ENCODE measurements at places on chromosomes 11 and 22.

DNA sequence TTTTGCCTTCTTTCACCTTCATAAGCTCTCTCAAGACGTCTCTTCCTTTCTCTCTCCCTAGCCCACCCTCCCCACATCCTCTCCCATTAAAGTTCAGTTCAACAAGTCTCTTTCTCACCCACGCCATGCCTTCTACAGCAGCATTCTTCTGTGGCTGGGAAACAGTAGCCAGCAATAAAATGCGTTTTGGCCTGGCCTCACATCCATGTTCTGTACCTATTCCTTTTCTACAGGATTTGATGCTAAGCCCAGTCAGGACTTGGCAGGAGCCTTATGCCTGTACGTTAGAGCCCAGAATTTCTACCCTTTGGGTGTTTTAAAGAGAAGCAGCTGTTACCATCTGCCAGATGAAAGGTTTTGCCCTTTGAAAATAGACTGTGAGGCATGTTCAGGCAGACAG is 7.1 kb upstream of the CD44 start:
- DNase-seq = no peak

- no peak for DNase-seq
Observed at GRCh38 chr11:120880498-120881175, 143.3 kb upstream of the TBCEL start.

DNA sequence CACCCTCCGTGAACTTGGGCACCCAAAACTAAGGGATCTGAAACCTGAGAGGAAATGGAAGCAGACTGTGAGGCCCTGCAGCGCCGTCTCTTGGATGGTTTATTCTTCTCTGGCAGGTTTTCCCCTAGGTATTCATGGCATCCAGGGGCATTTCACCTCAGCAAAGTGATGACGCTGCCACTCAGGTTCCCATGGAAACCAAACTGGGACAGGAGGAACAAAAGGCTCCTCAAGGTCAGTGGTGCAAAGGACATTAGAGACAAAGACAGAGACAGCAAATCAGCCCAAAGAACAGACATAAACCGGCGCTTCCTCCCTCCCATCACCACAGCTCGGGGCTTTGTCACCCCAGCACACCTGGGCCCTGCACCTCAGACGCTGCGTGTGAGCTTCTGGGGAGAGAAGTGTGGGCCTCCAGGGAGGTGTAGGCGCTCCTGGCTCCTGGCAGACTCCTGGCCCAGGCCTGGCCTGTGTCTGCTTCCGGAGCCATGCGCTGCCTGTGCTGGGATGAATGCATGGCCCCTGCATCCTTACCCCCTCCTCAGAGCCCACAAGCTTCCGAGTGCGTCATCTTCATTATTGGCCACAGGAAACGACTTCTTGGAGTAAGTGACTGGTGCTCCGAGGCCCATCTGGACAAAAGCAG is 5.9 kb downstream of the TP53AIP1 start:
- no peak for DNase-seq

DNA sequence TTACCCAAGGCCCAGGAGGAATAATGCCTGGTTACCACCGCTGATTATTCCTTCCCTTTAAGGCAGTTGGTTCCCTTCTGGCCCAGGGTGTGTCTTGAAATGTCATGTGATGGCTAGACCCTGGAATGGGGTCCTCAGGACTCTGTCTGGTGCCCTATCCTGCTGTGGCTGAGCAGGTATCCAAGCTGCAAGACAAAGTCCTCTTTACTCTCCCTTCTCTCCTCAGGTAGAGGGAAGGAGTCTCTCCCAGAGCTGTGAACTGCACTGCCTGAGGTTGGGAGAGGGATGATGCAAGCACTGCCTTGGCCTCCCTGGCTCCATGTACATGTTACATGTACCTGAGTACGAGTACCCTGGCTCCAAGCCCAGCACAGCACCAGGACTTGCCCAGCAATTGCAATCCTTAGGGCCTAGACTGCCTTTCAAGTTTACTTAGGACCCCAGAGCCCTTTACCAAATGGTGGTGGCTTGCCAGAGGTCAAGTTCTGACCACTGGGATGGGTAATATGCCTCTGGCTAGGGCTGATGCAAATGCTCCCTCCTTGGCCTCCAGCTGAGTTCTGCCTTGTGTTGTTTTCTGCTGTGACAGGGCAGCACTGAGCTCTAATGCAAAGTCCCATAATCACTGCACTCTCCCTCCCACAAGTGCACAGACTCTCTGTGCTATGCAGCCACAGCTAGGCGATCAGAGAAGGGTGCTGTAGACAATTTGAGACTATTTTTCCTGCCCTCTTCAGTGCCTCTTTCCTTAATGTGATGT is 20.7 kb upstream of the AQP11 start:
- no peak for DNase-seq

GRCh38 chr11:96388891-96389719 is 607 bp downstream of the CCDC82 start:
- DNase-seq = no peak

- DNase-seq = no peak
Observed at GRCh38 chr11:10461276-10461790, 6.3 kb downstream of the AMPD3 start.

DNA sequence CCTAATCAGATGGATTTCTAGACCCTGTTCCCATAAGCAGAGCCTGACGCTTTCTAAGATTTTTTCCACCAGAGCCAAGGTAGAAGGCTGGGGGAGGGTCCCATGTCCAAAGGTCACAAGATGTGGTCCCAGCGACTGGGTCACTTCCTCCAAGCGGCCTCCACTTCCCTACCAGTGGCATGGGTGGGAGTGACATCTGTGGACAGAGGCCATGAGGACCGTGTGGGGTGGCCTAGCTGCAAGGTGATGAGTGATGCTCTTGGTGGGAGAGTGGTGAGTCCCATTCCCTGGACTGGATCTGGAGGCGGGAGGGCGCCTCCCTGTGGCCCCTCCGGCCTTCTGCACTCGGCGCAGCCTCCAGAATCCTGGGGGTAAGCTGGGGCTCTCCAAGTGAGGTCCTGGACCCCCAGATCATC is 32.4 kb upstream of the PRR5 start:
- DNase-seq = no peak

DNA sequence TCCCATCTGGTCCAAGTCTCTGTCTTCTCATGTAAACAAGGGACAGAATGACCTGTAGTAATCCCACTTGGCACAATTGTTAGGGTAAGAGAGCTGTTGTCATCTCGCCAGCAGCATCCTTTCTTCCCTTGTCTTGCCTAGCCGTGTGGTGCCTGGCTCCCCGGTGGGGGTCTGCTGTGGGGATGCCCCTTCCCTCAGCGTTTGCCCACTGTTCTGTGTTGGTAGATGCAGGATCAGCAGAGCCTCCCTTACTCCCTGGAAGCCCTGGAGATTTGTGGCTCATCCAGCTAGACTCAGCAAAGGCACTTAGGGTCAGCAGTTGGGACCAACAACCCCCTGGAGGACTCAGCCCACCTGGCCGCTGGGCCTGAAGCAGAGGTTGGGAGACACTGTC is 13.0 kb downstream of the ACO2 start:
- DNase-seq = no peak

DNA sequence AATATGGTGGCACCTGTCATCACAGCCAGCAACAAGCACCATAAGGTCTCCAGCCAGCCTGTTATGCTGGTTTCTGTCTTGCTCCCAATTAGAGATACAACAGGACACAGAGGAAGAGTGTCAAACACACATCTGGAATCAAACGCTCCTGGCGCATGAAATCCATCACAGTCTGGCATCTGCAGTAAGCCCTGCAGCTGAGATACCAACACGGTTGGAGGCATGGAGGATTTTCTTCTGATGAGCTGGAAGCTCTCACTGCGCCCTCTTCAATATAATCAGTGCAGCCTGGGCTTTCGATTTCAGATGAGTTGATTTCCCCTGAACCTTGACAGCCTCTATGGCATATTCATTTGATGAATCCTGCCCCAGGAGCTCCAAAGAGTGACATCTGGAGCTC is 27.8 kb upstream of the CARS1 start:
- no peak for DNase-seq

DNA sequence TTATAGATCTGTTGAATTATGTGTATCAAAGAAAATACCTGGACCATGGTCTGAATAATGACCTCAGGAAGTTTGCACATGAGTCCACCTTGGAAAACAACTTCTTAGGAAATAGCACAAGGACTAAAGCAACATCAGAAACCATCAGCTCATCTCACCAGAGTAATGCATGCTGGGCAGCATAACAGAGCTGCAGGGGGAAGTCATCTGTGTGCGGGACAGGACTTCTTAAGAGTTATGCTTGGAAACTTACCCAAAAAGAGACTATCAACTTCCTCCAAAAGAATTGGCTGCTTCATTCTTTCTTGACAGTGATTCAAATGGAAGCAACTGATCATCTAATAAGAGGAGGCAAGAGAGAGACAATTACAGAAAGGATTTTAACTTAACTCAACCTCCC is 2.5 kb downstream of the OR56B4 start:
- no peak for DNase-seq

DNA sequence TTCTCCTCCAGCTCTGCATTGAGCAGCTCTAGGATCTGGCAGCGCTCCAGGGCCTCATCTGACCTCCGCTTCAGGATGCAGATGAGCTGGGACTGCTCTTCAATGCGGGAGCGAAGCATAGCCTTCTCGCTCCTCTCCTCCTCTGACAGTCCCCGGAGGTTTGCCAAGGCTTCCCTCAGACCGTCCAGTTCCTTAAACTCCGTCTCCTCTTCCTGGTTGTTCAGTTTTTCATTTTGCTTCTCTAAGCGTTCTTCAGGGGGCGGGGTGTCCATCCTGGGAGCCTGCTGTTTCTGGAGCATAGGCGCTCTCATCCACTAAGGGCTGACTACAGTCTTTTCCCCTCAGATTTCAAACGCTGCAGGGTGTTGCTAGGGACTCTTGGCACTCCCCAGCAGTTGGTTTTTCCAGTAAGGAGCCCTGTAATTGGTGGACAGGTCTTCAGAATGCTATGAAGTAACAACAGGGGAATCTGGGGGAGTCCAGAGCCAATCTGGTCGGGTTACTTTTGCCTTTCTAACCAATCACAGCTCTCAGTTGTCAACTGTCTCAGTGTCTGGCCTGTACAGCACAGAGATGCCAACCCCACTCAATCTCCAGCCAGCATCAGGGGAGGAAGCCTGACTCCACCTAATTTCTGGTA is at the start of gene CCDC89:
CCDC89 (minus strand) TSS at position 376 of the 640 bp plus-strand sequence; CDS start at position 311, 65 bp downstream.
- DNase-seq = no peak

GRCh38 chr11:65487467-65488272 is 11.2 kb upstream of the MALAT1 start:
- DNase-seq = no peak

DNA sequence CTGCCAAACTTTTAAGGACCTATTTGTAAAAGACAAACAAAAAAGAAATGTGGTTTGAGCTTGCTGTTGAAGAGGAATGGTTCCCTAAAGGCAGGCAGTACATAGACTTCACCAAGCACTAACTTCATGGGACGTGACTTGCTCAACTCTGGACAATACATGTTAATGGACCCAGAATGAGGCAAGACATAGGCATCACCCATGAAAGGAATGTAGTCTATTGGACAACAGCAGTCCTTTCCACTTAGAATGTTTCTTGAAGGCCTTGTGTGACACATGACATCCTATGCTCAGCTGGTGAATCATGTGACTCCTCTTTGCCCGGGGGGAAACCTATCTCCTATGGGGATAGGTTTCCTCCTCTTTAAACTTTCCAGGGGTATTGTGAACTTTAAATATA is 246.4 kb upstream of the BLID start:
- no peak for DNase-seq

DNA sequence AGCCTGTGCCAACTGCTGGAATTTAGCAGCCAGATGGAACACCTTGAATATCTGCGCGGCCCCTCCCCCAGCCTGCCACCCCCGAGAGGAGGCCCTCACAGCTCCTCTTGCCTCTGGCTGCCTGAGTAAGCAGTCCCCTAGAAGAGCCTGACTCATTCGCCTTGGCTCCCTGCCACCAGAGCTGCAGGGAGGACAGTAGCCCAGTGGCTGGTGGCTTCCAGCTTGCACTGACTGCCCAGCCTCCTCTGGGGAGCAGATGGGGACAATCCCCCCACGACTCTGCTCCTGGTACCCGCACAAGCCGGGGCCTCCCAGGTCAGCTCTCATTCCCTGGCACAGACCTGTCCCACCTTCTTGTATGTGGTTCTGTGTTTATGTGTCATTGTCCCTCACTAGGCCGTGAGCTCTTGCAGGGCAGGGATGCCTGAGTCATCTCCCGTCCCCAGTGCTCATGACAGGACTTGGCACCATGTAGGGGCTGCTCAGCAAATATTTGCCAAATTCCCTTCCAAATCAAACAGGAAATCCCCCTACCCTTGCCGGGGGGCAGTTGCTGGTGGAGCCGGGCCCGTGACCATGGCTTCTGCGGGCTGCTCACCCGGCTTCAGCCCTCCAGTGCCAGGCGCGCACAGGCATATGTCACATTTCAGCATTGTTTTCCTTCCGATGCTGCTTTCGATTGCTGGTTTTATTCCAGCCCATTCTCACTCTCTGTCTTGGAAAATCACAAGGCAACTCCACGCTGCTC is 43.6 kb downstream of the CACNG2 start:
- peak; percentile 3 for DNase-seq

- no peak for DNase-seq
Observed at GRCh38 chr22:40040927-40041326, 46.2 kb downstream of the FAM83F start.

DNA sequence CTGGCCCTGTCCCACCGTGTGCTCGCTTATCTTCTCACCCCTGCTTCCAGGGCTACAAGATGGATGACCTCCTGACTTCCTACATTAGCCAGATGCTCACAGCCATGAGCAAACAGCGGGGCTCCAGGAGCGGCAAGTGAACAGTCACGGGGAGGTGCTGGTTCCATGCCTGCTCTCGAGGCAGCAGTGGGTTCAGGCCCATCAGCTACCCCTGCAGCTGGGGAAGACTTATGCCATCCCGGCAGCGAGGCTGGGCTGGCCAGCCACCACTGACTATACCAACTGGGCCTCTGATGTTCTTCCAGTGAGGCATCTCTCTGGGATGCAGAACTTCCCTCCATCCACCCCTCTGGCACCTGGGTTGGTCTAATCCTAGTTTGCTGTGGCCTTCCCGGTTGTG is 86.5 kb downstream of the MYO7A start:
- no peak for DNase-seq

GRCh38 chr11:47242596-47243192 is 5.9 kb downstream of the ACP2 start:
- no peak for DNase-seq

DNA sequence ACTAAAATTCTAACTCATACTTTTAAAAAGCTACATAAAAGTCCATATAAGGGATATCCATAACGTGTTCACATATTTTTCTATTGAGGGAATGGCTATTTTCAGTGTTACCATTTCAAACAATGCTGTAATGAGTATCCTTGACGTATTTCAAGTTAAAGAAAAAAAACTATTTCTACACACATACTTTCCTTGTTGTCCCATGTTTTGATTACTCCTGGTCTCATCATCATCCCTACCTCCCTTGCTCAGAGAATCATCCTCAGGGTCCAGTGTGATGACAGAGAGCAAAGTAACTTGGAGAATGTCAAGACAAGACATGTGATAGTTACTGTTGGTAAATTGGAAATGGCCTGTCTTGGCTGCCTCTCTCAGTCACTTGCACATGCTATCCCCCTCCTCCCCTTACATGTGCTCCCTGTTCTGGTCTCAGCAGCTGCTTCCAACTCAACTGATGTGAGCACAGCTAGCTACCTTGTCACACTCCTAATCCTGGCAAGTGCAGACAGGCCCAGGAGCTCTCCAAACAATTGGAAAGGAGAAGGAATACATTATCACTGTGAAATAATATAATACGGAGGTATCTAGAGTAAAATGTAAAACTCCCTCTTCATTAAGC is 21.8 kb downstream of the NUMA1 start:
- DNase-seq = no peak

- no peak for DNase-seq
Observed at GRCh38 chr11:67640758-67641337, 1.3 kb upstream of the TBX10 start.
